Erythroblast (primary cell): ENCODE measurements at places on chromosomes 13 and 19.

DNA sequence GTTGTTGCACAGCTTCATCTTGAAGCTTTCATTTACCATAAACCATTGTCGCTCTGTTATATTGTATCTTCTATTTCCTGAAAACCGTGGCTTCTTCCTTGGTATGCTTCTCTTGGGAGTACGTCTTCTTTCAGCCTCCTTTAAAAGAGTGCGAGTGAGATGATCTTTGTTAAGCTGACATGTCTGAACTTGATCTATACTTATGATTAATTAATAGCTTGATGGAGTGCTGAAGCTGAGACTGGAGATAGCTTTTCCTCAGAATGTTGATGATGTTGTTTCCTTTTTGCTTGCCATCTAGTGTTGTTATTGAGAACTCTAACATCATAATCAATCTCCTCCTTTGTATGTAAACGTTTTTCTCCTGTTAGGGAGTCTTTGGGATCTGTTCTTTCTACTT is 529.3 kb upstream of the SPRY2 start:
- no peak for DNase-seq

DNA sequence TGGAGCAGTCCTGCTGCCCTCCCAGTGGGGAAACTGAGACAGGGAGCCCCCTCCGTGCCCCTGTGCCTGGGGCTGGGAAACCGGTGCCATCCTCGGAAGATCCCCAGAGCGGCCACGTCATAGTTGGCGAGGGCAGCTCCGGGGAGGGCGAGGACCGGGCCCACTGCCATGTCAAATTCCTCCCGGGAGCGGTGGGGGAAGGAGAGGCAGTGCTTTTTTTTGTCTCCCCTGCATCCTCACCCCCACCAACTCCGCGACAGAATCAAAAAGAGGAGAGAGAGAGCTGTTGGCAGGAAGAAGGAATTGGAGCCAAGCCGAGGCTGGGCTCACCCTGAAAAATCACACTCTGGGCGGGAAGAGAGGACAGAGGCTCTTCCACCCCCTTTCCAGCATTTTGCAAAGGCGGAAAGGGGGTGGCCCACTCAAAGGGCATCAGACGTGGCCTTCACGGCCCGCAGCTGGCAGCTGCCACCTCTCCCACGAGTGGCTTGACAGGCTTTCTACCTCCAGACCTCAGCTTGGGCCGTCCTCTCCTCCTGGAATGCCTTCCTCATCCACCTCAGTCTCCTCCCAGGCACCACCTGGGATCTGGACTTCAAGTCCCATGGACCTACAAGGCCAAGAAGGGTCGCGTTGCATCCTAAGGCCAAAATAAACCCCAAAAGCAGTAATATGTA is 19.6 kb upstream of the NFIC start:
- DNase-seq: no peak

DNA sequence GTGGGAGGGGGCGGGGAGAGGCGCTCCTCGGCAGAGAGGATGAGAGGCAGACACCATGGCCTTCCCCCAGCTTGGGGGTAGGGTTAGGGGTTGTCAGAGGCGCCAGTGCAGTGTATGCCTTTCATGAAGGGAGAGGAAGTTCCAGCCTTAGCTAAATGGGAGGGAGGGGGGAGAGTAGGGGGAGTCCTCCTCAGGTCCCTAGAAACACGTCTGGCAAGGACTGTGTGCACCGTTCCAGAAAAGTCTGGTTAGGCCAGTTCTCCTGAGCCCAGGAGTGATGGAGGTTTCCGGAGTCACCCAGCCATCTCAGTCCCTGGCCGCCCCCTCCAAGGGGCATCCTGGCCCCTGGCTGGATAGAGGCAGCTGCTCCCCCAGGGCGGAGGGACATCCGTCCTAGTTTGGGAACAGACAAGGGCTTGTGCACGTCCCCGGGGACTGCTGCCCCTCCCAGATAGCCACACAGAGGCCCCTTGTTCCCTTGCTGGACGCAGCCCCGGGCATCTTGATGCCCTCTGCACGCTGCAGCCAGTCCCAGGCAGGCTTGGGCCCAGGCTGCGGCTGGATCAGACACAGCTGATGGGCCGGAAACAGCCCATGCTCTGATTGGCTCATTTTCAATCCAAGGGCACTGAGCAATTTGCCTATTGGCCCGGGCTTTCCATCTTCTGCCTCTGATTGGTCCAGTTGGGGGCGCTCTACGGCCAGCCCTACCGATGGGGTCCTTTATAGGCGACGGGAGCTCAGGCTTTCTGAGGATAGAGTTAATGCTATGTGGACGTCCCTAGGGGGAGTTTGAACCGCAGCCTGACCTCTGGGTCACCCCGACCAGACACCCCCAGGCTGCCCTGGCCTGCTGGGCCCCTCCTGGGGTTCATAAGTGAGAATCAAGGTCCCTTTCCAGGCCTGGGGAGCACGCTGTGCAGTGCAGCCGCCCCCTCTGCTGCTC is 3.8 kb downstream of the S1PR2 start:
- peak; percentile 18 for DNase-seq

- DNase-seq: no peak
Observed at GRCh38 chr13:90428522-90429210, 918.8 kb upstream of the MIR17HG start.

DNA sequence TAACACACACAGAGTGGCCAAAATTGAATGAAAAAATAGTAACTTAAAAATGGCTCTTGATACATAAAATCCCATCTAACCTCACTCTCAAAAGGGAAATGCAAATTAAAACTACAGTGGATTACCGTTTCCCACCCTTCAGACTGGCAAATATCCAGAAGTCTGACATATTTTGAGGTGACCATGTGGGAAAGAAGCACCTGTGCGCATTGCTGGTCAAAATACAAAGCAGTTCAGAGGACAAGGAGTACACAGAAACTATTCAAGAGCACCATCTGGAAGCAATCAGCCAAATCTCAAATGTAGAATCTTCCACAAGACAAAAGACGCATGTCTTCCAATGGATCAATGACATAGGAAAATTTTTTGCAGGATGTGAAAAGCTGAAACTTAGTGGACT is 23.2 kb downstream of the NALCN start:
- no peak for DNase-seq

- DNase-seq: peak; percentile 34
Observed at GRCh38 chr13:33017323-33017929, 1.2 kb downstream of the KL start.

DNA sequence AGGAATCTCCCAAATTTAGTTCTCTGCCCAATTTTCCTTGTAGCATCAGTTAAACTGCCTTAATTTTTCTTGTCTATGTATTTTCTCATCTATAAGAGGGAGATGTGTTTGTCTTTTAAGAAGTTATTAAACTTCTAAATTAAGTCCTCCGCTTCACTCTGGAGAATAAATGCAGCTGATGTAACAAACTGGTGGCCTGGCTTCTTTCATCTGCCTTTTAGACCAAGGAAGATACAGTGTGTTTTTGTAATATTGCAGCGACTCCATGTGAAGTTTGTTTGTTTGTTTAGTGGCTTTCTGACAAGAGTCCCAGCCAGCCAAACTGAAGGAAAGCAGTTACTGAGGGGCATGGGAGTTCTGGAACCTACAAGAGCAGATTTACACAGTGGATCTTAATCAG is 56.4 kb downstream of the KLF12 start:
- DNase-seq: no peak

GRCh38 chr13:42272804-42273175 is 838 bp downstream of the AKAP11 start:
- DNase-seq: peak; percentile 33
